Stimulated activated CD8-positive, alpha-beta memory T cell treated with anti-CD3 and anti-CD28 coated beads, Interleukin-7, amount 100 ng/mL, for 24 hours (primary cell): ENCODE measurements at places on chromosomes 12 and 14.

- no peak for DNase-seq
These were observed 38.6 kb upstream of the ACSM4 start for GRCh38 chr12:7265251-7265650.

- no peak for DNase-seq
These were observed 44.9 kb downstream of the FOS start for GRCh38 chr14:75323571-75323970.

DNA sequence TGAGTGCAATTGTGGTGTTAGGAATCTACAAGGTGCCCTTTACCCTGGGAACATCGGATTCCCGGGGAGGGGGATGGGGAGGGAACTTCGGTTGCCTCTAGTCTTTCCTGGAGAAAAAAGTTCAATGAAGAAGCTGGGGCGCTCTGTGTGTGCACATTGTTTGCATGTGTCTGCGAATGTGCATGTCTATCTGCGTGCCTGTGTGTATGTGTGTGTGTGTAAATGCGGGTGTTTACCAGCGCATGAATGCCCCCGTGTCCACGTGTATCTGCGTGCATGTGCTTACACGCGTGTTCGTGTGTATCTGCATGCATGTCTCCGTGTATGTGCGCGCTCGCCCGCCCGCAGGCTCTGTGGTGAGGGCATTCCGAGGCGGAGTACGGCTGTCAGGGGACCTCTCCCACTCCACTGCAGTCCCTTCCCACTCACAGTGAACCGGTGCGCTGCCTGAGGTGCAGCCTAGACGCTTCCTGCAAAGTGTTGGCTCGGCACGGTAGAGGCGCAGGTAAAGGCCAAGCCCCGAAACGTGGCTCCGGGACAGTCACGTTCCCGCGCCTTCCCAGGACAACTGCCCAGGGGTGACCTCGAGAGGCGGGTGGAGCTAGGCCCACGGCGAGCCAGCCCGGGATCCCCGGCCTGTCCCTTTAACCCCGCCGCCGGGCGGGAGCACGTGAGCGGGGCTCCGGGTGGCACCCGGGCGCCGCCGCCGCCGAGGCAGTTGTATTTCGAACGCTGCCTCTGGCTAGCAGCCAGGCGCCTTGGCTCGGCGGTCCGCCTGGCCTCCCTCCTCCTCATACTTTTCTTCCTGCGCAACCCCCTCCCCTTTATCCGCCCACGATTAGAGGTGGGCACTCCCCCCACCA is 539 bp upstream of the HMGA2 start:
- DNase-seq = no peak

- DNase-seq = no peak
These were observed 3.4 kb downstream of the CKB start for GRCh38 chr14:103519043-103519836.

DNA sequence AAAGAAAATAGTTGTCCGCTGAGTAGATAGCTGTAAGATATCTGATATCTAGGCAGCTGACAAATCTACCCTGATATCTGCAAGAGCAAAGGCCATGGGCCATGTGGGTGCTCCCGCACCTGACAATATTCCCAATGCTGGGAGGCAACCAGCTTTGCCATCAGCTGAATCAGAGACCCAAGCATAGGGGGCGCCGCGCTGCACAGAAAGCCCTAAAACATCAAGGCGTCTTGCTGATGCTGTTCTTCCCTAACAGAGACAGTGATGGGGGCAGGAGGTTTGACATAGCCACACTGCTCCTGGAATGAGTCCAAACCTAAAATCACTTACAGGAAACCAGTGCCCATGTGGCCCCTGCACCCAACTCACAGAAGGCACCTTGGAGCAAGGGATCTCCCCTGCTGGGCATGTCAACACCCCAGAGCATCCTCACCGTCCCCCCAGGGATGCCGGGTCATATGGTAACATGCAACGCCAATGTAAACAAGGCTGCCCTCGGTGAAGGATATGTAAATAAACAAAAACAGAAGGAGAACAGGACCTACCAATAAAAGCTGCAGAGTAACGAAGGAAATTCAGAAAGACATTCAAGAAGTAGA is 199.5 kb downstream of the TMEM132D start:
- no peak for DNase-seq

GRCh38 chr12:119659289-119659897 is 8.5 kb upstream of the PRKAB1 start:
- DNase-seq = no peak

GRCh38 chr12:5614256-5614655 is 182.3 kb downstream of the NTF3 start:
- no peak for DNase-seq

DNA sequence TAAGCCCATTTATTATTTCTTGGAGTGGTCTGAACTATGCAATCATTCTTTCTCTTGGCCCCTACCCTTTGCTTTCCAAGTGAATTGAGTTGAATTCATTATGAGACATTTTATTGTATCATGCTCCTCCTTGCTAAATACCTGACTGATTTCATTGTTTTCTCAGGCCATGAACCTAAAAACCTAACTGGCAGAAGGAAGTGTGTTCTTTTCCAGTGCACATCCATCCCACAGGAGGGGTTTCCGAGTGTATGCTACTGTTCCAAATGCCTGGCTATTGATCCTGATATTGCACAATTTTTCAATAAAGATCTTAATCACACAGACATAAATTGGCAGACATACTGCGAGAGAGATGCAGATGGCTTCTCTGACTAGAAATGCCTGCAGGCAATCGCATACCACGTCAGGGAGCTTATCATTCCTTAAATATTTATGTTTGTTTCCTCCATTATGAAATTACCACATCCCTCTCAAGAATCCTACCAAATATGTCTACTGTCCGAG is 162.2 kb upstream of the EGLN3 start:
- DNase-seq = no peak

GRCh38 chr14:95258754-95259593 is 60.7 kb downstream of the CLMN start:
- no peak for DNase-seq

GRCh38 chr12:124096869-124097434 is 123.9 kb downstream of the ZNF664 start:
- DNase-seq = no peak

DNA sequence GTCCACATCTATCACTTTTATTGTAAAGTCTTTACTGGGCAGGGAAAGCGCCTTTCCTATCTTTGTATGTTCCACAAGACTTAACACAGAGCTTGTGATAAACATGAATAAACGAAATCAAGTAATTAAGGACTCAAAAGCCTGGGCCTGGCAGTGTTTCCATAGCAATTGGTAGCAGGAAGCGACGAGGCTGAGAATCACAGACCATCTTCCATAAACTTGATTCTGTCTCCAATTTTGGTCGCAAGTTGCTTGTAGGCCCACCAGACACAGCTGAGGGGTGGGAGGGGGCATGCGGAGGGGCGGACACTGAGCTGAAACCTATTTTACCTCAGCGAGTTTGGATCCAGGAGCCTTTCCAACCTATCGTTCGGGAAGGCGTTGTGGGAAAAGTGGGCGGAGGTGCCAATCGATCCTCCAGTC is 302 bp downstream of the CCDC38 start:
- peak; percentile 3 for DNase-seq

DNA sequence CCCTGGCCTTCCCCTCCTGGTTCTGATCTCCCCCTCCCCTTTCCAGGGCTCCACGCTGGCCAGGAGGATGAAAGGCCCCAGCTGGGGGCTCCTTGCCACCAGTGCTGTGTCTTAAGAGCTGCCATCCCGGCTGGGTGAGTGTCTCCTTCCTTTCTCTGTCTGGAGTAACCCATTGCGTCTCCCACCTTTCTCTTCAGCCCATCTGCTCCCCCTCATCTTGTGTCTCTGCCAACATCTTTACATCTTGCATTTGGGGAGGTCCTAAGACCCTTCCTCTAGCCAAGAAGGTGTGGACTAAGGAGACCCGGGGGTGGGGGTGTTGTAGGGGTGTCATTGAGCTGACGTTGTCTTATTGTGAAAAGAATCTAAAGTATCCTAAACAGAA is 505 bp downstream of the BCL2L2 start:
- no peak for DNase-seq
